IMR-90 (cell line): ENCODE measurements at places on chromosomes 16 and 17.

DNA sequence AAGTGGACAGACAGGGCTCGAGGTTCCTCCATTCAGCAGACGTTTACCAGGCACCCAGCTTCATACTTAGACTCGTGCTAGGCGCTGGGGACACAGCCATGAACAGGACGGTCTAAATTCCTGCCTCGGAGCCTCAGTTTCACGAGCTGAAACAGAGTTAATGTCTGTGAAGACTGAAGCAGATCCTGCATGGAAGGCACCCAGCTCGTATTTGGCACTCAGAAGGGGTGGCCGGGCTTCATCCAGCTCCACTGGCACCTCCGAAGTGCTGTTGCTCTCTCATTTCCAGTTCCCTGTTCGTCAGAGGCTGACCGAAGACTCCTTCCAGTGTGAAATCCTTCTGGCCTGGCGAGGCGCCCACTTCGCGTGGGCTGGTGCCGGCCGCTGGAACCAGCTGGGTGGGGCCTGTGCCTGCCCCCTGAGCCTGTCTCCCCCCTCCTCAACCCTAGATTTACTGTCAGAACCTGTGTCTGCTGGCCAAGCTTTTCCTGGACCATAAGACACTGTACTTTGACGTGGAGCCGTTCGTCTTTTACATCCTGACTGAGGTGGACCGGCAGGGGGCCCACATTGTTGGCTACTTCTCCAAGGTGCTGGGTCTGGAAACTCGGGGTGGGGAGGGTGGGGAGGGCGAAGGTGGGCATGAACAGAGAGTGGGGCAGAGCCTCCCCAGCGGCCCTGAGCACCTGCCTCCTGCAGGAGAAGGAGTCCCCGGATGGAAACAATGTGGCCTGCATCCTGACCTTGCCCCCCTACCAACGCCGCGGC, 5.8 kb downstream of the PRSS8 start:
- no peak for DNase-seq

DNA sequence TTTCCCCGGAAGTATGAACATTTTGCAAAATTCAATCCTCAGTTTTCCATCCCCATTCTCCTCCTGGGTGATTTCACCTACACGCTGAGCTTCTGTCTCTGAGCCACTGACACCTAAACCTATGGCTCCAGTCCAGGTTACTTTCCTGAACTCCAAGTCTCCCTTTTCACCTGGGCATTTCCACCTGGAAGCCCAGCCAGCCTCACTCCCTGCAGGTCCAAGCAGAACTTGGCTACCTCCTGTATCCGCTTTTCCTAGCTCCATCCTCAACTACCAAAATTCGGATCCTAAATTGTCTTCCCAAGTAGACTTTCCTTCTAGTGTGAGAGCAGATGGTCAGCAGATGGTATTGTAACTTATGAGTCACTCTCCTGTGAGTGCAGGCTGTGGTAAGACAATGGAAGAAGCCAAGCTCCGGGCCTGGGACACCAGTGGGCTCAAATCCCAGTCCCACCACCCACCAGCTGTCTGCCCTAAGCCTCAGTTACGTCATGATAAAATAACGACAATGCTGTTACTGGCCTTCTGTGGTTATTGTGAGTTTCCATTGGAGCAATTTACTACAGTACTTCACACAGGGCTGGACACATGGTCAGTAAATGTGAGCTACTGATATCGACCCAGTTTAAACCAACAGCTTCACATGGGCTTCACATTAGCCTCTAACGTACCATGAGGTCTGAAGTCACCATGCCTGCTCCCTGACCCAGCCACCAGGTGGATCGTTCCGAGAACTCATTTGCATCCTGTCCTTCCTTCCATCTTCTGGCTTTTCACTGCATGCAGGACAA, 33.3 kb downstream of the PECAM1 start:
- DNase-seq = peak; percentile 94

- no peak for DNase-seq
Measured at GRCh38 chr17:73564843-73565242, 79.4 kb downstream of the SDK2 start.

- DNase-seq = peak; percentile 54
Measured at GRCh38 chr17:14755002-14755401, 454.1 kb downstream of the HS3ST3B1 start.

DNA sequence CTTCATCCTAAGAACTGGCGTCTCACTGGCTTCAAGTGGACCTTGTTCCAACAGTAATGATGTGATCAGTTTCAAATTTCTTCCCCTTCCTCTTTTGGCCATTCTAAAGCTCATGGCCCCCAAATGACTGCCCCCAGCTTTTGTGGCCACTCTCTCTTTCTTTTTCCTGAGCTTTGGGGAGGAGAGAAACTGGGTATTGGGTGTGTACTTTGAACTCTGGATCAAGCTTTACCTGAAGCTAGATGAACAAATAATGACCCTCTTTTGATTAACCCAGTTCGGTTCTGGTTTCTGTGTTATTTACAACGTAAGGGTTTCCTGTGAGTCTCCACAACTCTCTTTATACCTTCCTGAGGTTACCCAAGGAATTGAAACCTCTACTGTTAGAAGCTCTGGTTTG, 132.7 kb downstream of the FTO start:
- no peak for DNase-seq

DNA sequence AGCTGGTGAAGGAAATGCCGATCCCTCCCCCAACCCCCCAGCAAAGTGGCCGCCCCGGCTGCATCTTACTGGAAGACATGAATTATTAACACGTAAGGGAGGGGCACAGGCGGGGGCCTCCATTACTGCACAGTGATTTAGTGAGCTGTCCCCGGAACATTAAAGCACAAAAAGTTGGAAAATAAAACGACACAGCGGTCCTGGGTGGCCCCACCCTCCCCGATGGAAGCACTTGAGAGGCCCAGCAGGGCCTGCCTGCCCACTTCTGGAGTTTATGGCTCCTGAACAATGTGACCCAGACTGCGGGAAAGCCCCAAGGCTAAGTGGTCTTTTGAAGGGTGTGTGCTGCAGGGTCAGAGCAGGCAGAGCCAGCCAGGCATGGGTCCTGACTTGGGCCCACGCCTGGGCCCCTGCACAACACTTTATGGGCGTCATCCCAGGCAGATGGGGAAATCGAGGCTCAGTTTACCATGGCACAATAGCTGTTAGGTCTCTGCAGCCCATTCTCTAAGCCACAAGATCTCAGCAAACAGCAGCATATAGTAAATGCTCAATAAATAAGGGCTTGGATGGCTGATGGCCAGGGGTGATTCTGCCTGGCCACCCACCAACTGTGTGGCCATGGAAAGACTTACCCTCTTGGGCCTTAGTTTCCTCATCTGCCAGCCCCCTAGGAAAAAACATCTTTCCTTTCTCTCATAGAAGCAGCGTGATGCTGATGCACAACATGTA, 22.8 kb downstream of the CCDC102A start:
- DNase-seq = no peak

GRCh38 chr16:88867581-88868246, 1.3 kb upstream of the PABPN1L start:
- no peak for DNase-seq

GRCh38 chr17:28216528-28216927, 102.5 kb upstream of the TMEM97 start:
- DNase-seq = peak; percentile 49

- DNase-seq = no peak
Measured at GRCh38 chr17:81483085-81483861, 29.3 kb downstream of the ACTG1 start.

- DNase-seq = peak; percentile 93
Measured at GRCh38 chr17:47305302-47305923, 18.3 kb upstream of the EFCAB13 start.

GRCh38 chr17:74972107-74972972, at the start of gene HID1:
TSS of gene HID1 (minus strand) at chr17:74972759. CDS start at chr17:74972656, 103 bp downstream.
- DNase-seq = no peak

DNA sequence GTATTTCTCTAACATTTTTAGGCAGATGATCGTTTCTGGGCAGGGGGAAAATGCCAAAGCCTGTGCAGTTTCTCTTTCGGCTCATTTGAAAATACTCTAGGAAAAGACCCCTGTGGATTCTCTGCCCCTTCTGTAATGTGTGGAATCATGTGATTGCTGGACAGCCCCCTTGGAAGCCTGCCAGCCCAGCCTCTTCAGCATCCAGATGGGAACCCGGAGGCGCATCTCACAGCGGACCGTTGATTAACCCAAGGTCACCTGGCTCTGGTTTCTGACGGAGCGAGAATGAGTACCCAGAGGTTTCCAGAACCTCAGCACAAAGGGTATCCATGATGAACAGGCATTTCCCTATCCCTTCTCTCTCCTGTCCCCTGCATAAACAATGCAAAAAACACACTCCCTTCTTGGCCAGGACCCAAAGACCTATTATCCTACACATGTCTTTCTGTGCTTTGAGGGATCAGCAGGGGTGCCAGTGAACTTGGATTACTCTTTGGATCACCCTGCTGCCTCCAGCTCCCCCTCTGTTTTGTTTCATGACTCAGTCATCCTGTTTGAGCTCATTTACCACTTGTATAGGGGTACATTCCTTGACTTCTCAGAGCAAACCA, 957.1 kb upstream of the RBFOX1 start:
- DNase-seq = no peak

- no peak for DNase-seq
Measured at GRCh38 chr17:66791347-66791746, 43.6 kb upstream of the CACNG5 start.

- DNase-seq = no peak
Measured at GRCh38 chr16:87133112-87133850, 183.9 kb downstream of the C16orf95 start.

DNA sequence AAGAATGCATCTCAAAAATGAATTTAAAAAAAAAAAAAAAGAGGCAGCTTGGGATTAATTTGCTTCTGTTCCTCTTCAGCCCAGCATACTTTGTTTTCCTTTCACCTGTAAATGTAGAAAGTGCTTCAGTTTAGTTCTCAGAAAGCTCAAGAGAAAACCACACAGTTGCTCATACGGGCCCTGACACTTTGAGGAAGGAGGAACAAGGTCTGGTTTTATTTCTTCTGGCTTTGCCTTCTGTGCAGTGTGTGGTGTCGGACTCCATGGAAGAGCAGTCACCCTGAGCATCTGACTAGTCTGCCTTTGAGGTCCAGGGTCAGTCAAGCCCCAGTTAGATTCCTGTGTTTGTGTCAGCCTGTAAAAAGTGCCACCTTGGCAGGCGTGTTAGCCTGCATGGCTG, 27.6 kb downstream of the NMT1 start:
- no peak for DNase-seq

GRCh38 chr16:68091380-68092261, 6.5 kb downstream of the NFATC3 start:
- DNase-seq = peak; percentile 72

- DNase-seq = no peak
Measured at GRCh38 chr16:48565752-48566151, 44.2 kb downstream of the N4BP1 start.

DNA sequence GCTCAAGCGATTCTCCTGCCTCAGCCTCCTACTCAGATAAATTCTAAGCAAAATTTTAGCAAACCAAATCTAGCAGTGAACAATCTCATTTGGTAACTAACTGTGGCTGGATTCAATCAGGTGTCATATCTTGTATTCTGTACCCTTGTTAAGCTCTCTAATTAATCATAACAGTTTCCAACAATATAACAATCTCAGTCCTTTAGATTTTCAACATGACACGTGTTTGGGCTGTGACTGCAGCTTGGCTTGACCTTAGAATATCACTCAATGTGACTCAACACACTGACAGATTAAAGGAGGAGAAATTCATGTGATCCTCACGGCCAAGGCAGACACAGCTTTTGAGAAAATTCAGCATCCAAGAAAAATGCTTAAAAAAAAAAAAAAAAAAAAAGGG, 133.6 kb downstream of the BANP start:
- peak; percentile 78 for DNase-seq

GRCh38 chr16:88656291-88656980, 5.6 kb upstream of the CYBA start:
- no peak for DNase-seq

GRCh38 chr17:59810894-59811153, 81.9 kb downstream of the TUBD1 start:
- peak; percentile 45 for DNase-seq

- peak; percentile 53 for DNase-seq
Measured at GRCh38 chr17:77353684-77354419, 213.1 kb downstream of the SEC14L1 start.

DNA sequence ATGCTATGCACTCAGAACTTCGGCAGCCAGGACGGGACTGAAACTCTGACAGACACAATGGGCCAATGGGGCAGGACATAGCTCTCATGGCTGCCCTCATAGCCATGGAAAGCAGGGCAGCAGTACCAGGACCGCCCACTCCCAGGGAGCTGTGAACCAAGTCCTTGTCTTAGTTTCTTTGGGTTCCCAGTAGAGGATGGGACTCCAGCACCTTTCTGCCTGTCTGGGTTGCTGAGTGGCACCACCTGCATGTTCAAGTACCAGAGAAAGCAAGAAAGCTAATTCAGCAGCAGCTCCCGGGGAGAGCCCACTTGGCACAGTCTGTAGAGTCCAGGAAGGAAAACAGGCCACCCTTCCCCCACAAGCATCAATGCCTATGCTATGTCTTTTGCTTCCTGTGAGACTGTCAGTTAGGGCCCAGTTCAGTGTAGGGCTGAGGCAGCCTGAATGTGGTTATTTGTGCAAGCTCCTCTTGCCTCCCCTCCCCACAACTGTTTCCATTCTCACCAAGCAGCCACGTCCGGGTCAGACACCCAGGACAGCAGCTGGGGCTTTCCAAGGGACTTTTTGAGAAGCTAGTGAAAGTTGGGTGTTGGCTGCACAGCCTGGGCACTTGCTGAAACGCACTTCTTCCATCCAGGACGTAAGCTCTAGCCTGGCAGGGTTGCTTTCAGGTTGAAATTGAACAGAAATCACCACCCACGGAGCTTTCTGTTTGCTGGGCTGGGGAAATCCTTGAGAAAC, 7.8 kb downstream of the SUPT4H1 start:
- DNase-seq = no peak

DNA sequence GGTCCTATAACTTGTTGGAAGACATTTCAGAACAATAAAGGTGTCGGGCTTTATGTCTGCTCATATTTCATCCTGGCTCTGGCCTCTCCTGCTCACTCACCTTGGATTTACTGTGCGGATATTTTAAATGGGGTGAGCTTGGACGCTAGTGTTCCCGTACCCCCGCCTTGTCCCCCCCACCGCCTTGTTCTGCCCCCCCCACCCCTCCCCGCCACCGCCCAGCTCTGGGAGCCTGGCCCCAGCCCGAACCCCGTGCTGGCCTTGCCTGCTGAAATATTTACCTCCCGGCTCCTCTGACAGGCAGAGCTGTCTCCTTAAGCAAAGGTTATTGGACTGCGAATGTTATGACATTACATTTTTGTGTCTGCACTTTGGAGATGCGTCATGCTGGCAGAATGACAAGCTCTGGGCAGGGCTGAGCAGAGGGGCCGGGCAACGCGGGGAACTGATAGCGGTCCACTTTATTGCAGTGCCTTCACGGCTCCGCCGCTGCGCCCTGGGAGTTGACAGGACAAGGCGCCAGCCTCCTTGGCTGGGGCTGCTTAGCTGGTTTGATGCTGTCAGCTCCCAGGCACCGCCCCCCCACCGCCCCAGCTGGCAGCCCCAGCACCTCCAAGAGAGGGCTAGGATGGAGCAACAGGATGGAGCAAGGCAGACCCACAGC, 222.5 kb upstream of the GSE1 start:
- peak; percentile 95 for DNase-seq

- DNase-seq = peak; percentile 40
Measured at GRCh38 chr16:69542974-69543373, 22.8 kb upstream of the NFAT5 start.
